ENCODE measurements at places on chromosomes 2 and 18. TPM values are rescaled to one million over a fixed set of nuclear protein-coding genes. Genes with fewer than 3 reads are reported as not detected.

DNA sequence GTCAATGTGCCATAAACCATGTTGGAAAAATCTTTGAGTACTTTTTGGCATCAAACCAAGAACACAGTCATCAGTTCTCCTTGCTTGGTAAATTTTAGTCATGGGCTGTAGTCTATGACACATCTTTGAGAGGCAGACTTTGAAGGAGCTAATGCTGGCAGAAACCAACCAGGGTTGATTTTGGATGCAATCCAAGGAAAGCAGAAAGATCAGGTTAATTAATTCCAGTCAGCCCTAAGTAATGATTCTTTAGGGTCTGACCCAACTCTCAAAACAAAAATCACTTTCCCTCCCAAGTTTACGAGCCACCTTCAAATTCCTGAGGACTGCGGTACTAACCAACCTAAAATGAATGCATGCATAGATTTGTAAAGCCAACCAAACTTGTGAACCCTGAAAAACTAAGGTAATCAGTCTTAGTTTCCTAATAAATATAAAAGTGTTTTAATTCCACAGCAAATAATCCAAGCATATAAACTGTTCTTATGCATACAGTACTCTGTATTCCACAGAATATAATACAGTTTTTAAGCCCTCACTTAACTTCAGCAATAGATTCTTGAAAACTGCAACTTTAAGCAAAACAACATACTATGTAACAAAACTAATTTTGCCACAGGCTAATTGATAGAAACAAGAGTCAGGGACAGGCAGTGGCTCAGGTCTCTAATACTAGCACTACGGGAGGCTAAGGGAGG is 22.0 kb downstream of the AP1S3 start:
- no peak for DNase-seq

- DNase-seq = no peak
These were observed 307.5 kb upstream of the REG3G start for GRCh38 chr2:78718024-78718423.

- no peak for DNase-seq
These were observed 95.9 kb upstream of the IL1R2 start for GRCh38 chr2:101895819-101896322.

DNA sequence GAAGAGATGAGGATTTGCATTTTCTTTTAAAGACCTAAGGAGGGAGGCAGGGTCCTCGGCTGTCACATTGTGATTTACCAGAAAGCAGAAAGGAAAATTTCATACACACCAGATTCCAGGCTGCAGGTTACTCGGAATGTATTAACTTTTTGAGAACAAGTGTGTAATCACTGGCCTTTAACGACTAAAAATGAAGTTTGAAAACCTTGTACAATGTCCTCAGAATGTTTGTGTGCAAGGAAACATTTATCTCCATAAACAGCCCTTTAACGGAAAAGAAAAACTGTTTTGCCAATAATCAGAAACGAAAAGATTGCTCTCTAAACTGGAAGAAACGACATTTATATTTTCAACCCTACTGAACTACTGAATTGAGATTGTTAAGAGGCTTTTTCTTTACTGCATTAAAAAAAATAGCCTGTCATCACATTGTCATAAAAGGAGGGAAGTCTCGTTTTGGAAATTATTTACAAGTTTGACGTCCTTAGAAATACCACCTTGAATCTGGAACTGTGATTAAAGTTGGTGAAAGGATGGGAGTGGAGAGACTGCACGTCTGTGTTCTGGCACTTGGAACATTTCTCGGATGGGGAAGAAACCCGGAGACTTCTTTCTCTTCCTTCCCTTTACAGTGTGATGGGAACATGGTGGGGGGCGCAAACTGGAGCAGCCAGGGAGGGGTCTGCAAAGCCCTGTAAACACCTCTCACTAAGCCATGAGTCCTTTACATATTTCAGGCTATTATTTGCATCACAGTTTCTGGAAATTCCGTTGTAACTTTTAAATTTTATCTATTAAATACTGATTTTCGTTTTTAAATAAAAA is 134.1 kb upstream of the SIX3 start:
- no peak for DNase-seq

DNA sequence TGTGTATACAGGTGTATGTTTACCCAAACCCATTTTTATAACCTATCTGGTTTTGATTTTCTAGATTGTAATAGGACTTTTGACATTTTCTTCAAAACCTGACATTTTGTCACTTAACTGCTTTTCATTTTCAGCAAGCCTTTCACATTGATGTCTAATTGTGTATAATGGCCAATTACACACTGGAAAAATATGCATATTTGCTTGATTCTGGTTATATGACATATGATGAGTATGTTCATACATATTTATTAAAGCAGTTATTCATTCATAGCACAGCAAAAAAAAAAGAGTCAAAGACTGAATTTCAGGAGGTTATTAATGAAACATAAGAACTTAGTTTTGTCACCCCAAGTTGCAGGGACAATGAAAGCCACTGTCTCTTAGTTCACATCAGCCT is 307.7 kb upstream of the TNP1 start:
- DNase-seq = no peak

DNA sequence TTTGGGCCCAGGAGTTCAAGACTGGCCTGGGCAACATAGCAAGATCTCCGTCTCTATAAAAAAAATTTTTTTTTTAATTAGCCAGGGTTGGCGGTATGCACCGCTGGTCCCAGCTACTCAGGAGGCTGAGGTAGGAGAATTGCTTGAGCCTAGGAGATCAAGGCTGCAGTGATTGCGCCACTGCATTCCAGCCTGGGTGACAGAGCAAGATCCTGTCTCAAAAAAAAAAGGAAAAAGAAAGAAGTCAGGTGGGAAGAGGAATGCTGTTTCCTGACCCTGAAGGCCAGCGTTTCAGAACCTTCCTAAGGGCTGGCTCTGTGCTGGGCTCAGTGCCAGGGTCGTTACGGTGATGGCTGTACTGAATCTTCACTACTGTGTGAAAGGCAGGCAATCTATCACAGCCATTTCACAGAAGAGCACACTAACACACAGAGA is 35.0 kb upstream of the AGAP1 start:
- no peak for DNase-seq

DNA sequence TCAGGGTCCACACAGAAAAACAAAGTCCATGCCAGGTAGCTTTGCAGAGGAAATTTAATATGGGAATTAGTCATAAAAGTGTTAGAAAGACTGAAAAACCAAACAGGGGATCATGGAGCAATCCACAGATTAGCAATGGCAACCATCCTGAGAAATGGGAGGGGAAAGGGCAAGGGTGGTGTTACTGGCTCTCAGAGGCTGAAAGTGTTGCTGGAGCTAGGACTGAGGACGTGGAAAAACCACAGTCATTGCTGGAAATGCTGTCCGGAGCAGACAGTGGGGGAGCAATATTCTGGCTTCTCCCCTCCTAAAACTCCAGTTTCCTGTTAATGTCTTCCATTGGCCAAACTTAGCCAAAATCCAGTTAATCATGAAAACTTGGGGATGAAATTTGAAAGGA is 172.4 kb downstream of the ZBTB7C start:
- DNase-seq = no peak

DNA sequence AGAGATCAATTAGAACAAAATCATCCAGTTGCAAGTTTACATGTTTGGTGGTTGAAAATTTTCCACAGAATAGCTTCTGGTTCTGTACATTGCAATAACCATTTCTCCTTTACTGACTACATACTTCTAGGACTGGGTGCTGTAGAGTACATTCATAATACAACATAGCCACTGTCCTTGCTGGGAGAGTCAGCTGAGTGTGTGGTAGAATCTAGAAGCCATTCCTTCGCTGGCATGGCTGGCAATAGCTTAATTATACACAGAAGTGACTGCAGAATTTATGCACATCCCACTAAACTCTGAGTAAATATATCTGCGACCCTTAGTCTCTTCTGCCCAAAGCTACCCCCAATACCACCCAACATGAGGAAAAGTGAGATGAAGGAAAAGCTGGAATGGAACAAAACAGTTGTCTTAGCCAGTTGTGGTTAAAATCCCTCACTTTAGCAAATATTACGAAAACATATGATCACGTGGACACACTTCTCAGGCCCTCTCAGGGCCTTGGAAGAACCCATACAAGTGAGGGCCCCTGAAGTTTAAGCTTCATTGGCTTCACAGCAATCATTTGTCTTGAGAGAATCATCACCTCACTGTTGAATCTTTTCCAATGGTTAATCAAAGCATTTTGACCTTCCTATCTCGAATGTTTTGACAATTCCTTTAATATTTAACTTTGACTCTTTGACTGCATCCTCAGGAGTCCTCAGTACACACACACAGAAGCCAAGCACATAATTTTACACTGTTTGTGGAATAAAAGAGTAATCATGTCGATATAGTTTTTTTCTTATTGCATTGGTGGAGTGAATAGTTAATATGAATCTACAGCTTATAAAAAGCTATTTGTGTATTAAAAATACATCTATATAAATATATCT is 225.1 kb downstream of the ZNF385B start:
- DNase-seq = no peak

- DNase-seq = no peak
These were observed 222.1 kb downstream of the ANKRD30B start for GRCh38 chr18:14970027-14970426.

GRCh38 chr2:177247693-177248262 is 16.7 kb downstream of the NFE2L2 start:
- DNase-seq = no peak

DNA sequence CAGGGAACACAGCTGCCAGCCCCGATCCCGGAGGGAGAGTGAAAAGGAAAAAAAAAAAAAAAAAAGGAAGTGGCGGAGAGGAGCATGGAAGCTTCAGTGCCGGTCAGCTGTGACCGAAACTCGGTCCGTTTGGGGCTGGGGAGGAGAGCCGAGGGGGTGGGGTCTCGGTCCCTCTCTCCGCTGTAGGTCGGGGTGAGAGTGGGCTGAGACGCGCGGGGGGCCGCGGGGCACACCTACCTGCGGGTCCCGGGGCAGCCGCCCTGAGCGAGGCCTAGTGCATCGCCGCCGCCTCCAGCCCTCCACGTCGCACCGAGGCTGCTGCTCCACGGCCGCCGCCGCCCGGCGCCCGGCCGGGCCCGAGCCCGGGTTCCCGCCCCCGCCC is 536 bp downstream of the VPS54 start:
- peak; percentile 47 for DNase-seq

DNA sequence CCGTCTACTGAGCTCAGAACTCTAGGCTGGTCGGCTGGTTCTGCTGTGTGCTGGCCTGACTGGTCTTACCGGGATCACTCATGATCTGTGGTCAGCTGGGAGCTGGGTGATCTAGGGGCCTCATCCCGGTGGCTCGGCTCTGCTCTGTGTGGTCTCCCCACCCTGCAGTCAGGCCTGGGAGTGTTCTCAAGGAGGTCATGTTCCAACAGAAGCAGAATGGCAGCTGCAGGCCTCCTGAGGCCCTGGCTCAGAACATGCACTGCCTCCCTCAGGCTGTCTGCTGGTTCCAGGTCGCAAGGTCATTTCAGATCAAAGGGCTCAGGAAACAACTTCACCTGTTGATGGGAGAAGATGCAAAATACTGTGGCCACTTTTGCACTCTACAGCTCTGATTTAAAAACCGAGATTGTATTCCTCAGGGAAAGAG is 81.1 kb upstream of the RFX8 start:
- no peak for DNase-seq

- no peak for DNase-seq
These were observed 142.4 kb downstream of the SOCS6 start for GRCh38 chr18:70431203-70431624.

DNA sequence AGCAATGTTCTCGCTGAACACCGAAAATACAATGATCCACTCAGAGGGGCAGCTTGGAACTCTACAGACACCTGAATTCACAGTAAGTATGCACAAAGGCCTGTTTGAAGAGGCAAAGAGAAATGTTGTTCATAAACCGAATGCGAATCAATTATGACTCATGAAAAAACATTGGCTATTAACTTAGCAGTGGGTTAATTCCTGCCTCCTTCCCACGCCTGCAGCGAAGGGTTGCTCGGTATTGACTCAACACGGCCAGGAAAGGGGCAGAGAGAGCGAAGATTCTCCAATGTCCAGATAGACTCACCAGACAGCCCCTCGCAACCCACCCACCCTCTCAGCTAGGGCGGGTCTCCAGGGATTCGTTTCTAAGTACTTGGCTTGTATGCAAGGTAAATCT is 9.4 kb downstream of the CRACDL start:
- no peak for DNase-seq

GRCh38 chr2:120332384-120332783 is 13.6 kb upstream of the INHBB start:
- DNase-seq = no peak

GRCh38 chr2:76556018-76556417 is 845.3 kb upstream of the GCFC2 start:
- no peak for DNase-seq

DNA sequence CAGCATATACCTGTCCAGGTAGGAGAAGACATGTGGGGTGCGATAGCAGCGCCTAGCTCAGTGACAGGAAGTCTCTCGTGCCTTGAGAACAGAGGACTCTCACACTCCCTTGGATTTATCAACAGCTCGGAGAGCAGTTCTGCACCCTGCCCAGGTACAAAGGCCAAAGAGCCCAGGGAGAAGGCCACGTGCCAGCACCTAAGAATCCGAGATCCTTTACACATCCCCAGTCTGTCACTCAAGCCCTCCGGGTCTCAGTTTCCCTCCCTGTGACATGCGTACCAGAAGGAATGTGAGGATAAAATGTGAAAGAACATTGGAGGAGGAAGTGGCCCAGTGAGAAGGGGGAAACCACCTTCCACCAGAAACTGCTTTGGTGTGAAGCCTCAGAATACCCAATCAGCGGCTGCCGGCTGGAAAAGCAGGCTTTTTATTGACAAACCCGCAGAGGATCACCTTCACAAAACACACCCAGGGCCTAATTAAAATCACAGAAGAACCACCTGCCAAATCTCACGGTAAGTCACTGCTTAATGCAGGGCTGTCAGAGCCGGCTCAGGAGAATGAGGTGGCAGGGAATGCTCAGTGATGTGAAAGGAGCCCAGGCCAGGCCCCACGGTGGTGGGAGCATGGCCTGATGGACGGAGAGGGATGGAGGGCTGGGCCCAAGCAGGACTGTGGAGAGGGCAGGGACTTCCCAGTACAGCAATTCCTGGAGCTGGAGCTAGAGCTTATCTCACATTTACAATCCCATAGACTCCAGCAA is 66.3 kb downstream of the MYO5B start:
- no peak for DNase-seq

Gene QPCT
- total RNA-seq = not detected

Gene TOGARAM2
- total RNA-seq = not detected

Gene ERICH2
- 1.3 TPM for total RNA-seq

Gene EPG5
- total RNA-seq = 9.1 TPM

Gene DNAJC5G
- not detected for total RNA-seq

Gene FEV
- 1.6 TPM for total RNA-seq

Gene TYMS
- total RNA-seq = 292 TPM

Gene ALKAL2
- not detected for total RNA-seq

Gene LYG1
- total RNA-seq = 1.3 TPM

Gene DHRS9
- 0.27 TPM for total RNA-seq
